ENCODE measurements at places on chromosomes 6 and 20.

- no peak for DNase-seq
These were observed 22.5 kb upstream of the MMS22L start for GRCh38 chr6:97305414-97306066.

GRCh38 chr6:143647191-143647590, 30.6 kb upstream of the PHACTR2 start:
- DNase-seq, result no peak

DNA sequence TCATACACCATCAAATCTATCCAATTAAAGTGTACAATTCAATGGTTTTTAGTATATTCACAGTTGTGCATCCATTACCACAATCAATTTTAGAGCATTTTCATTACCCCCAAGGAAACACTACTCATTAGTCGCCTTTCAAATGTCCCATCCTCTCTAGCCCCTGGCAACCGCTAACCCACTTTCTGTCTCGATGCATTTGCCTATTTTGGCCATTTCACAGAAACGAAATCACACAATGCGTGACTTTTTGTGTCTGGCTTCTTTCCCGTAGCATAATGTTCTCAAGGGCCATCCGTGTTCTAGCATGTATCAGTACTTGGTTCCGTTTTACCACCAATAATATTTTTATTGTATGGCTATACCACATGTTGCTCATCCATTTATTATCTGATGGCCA, 51.7 kb downstream of the PPP1R3G start:
- DNase-seq, result no peak

DNA sequence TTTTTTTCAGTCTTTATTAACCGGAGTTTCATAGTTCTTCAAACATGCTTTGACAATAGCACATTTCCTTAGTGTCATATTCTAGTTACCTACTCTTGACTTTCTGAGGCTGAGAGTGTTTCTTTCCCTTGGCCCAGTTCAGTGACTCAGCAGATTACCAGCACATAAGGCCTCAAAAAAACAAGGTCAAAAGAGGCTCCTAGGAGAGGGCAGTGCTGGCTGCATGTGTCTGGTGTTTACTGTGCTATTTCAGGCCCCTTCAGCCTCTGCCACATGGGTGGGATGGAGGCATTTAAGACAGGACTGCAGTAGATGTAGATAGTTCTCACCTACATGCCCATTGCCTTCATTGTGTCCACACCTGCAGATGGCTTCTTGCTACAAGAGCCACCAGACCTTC, 198.2 kb upstream of the SSTR4 start:
- DNase-seq, result no peak

DNA sequence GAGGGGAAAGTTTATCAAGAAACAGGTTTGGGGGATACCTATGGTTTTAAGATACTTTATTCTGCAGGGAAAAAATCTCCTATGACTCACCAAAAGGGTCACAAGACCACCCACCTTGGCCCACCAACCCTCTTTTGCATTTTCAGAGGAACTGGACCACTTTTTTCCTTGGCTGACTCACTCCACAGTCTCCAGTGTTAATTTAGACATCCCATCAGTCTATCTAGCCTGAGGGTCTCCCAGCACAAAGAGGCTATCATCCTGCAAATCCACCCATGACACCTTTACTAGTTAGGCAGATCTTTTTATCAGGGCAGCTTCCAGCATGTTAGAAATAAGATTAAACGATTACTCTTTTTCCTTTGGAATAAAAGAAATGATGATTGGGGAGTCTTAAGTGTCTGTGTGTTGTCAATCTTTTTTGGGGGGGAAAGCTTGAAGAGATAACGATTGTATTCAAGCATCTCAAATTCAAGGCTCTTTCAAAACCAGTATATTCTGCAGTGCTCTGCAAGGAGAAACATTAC, 138.1 kb upstream of the RIN2 start:
- no peak for DNase-seq

GRCh38 chr20:57106692-57107091, 159.7 kb downstream of the BMP7 start:
- DNase-seq, result no peak

DNA sequence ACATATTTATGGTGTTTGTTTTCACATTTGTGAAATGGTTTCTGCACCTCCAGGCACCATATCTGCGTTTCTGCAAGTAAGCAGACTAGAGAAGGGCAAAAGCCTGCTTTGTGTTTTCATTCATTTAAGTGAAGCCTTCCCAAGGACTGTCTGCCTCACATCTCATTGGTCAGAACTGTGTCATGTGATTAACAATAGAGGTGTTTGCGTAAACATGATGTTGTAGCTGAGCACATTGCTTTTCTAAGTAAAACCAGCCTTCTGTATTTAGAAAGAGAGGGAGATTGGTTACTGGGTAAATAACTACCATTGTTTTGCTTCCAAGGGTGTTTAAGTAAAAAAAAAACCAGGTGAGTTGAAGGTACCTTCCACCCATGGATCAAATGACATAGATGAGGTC, 39.7 kb downstream of the SH3BGRL2 start:
- no peak for DNase-seq

DNA sequence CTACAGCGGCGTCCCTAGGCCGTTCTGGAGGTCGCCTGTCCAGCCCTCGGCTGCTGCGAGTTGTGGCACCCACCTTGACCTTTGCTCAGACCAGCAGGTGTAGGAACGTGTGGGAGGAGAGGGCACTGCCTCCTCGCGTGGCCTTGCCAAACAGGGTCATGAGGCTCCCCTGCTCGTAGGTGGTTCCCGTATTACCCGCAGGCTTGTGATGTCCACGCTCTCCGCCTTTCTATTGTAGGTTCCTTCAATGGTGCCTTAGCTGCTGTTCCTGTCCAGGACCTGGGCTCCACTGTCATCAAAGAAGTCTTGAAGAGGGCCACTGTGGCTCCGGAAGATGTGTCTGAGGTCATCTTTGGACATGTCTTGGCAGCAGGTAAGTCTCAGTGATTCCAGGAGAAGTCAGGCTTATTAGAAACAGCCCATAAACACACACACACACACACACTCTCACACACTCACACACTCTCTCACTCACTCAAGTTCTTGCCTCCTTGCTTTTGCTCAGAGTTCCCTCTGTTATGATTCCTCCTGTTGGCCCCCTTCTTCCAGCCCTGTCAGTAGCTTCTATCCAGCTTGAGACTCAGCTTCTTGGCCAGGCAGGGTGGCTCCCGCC, 942 bp downstream of the ACAT2 start:
- DNase-seq, result no peak

GRCh38 chr20:8749986-8750385, 318.9 kb upstream of the PLCB4 start:
- peak; percentile 53 for DNase-seq

- DNase-seq, result no peak
These were observed 59.6 kb upstream of the HFE start for GRCh38 chr6:26027491-26028211.

GRCh38 chr6:26571592-26572296, 25.0 kb upstream of the ABT1 start:
- peak; percentile 90 for DNase-seq

- peak; percentile 96 for DNase-seq
These were observed 697.2 kb upstream of the CITED2 start for GRCh38 chr6:140071601-140072062.

DNA sequence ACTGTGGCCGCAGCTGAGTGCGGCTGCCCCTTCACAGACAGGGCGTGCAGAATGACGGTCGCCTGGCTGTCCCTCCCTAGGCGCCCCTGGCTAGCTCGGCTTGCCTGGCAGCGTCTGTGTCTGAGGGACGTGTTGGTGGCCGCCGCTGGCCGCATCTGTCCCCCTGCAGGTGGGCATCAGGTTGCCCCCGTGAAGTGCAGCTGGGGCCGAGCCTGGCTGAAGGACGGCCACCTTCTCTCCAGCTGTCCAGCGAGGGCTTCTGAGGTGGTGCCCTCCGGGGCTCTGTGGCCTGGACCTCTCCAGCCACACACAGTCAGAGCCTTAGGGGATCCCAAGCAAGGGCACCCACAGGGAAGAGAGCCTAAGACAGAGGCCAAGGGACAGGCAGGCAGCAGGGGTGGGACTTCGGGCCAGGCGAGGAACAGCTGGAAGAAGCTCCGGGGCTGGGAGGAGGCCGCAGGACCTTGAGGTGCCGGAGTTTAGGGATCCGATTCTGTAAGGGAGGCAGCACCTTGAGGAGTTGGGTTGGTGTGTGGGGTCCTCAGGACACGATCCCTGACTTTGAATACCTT, 89.0 kb upstream of the EPB41L1 start:
- DNase-seq, result no peak

DNA sequence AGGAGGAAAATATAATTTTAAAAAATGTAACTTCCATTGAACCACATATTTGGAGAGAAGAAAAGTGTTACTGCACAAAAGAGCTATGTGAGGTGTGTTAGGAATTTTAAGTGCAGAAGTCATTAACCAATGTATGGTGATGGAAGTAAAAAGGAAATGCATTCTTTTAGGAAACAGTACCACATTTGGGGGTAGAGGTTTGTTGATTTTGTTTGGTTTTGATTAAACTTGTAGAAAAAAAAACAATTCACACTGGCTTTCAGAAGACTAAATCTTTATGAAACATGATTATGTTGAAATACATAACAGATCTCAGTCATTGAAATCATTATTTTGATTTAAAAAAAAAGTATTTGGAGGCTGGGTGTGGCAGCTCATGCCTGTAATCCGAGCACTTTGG, 1287.0 kb upstream of the GJE1 start:
- no peak for DNase-seq

- DNase-seq, result no peak
These were observed 41.9 kb downstream of the TTI1 start for GRCh38 chr20:37991157-37991866.

GRCh38 chr6:146260886-146261285, 232.0 kb downstream of the GRM1 start:
- no peak for DNase-seq

- DNase-seq, result no peak
These were observed 15.7 kb downstream of the HS3ST5 start for GRCh38 chr6:114327074-114327473.

DNA sequence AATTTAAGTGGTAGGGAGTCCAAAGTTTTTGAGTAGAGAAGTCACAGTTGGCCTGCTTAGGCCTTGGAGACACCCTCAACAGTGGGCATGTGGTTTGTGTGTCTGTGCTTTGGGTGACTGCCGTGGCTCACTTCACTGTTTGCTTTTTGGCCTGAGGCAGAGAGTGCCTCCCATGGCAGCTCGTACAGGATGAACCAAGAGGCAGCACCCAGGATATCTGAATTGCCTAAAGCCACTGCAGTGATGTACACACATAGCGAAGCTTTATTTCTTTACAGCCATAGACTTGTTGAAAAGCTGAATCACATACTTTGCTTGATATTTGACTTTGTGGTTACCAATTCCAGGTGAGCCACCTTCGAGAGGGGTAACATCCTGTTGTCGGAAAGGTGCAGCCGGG, 21.6 kb downstream of the RREB1 start:
- no peak for DNase-seq

DNA sequence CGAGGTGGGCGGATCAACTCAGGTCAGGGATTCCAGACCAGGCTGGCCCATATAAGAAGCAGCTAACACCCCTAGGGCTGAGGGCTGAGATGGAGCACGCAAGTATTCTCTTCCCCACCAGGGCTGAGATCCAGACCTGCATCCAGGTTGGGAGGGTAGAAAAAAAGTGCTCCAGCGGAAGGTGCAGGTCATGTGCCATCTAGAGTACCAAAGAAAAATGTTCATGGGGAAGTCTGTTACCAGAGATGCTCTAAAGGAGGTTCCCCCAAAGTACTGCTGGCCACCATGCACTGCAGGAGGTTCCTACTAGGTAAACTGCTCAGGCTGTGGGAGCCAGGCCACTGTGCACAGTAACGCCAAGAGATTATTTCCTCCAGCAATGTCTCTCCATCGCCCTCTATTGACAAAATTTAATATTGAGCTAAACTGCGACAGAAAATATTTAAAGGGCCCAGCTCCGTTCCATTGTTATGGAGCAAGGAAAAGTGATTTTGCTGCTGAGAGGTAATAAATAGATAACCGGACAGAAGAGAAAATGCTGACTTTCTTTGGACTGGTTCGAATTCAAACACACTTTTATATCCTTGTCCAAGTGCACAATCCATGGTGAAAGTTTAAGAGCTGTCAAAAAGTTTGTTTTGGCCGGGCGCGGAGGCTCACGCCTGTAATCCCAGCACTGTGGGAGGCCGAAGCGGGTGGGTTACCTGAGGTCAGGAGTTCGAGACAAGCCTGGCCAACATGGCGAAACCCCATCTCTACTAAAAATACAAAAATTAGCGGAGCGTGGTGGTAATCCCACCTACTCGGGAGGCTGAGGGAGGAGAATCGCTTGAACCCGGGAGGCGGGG, 159.9 kb downstream of the OR2B2 start:
- DNase-seq, result peak; percentile 84

DNA sequence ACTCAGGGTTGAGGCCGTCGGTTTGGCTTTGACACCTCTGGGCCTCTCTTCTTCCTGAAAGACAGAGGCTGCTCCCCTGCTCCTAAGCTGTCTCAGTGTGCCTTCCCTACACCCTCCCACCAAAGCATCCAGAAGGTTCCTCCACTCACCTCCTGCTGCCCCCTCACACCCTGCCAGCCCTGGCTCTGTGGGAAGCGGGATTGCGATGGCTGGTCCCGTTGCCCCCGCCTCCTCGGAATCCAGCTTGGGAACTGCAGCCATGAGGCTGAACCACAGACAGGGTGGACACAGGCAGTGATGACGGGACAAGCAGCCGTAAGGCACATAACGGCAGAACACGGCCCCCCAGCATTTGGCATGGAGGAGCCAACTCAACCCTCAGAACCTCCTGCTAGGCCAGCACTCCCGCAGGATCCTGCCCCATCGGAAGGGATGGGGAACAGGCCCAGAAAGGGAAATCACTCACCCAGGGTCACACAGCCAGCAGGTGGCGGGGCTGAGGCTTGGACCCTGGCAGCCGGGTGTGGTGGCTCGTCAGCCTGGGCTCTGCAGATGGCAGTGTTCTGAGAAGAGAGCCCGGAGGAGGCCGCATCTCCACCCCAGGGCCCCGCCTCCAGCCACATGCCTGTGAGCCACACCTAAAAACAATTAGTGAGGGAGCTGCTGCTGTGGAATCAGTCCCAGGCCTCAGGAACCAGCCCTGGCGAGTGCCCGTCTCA, 139.6 kb downstream of the PHACTR3 start:
- no peak for DNase-seq

- no peak for DNase-seq
These were observed 110.0 kb downstream of the SCML4 start for GRCh38 chr6:107714104-107714503.

DNA sequence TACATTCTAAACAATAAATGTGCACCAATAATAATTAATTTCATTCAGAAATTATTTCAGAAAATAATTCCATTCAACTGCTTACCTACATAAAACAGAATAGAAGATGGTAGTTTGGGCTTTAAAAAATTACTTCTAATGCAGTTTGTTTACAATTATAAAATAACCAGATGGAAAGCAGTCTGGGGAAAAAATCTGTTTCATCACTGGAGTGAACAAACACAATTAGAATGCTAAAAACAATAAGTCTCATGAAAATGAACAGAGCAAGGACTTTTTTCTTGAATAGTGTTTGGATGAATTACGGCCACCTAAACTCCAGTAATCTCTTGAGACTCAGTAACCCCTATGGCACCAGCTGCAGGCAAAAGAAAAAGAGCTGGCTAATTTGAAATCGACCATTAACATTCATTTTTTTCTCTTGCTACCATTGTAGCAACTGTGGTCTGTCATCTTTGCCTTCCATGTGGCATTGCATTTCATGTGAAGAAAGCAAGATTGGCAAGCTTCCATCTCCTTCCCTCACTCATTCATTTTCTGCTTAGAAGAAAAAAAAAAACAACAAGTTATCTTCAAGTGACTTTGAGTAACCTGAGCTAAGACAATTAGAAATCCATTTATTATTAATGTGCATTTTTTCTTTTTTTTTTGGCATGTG, 88.4 kb upstream of the CEP85L start:
- DNase-seq, result no peak

- no peak for DNase-seq
These were observed 119.9 kb upstream of the ARID1B start for GRCh38 chr6:156657296-156657695.

Data from HFFc6 (cell line).